Smooth muscle cell of the brain vasculature (primary cell): ENCODE measurements at places on chromosomes 7 and 10.

DNA sequence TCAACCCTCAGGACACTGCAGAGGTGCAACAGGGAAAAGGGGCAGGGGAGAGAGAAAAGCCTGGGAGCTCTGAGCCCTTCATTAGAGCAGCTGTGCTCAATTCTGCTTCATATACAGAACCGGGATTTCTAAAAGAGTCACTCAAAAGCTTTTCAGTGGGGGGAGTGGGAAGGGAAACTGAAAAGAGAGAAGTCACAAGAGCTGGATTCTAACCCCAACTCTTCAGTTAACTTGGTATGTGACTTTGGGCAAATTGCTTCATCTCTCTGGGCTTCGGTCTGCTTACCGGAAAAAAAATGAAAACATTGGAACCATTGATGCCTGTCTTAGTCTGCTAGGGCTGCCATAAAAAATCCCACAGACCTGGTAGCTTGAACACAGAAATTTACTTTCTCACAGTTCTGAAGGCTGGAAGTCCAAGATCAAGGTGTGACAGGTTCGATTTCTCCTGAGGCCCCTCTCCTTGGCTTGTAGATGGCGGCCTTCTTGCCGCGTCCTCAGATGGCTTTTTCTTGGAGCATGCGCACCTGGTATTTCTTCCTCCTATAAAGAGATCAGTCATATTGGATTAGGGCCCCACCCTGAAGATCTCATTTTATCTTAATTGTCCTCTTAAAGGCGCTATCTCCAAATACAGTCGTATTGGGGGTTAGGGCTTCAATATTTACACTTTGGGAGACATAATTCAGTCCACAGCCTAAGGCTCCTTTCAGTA lies 118.3 kb upstream of the KMT2E start:
- no peak for DNase-seq

DNA sequence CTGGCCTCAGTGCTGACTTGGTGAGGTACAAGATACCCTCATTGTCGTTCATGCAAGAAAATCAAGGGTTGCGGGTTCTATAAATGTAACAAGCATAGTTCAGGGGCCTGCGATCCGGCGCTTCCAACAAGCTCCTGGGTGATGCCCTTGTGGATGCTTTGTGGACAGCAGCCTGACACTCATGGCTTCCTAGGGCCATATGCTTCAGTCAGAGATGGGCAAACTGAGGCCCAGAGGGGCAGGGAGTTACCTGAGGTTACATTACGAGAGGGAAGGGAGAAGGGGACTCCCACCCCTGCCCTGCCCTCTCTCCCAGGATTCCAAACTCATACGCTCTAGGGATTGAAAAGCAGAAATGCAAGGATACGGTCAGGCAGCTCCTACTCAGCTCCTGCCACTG lies 296.3 kb upstream of the ZMIZ1 start:
- no peak for DNase-seq

GRCh38 chr10:59611048-59611447 lies 98.6 kb downstream of the SLC16A9 start:
- DNase-seq, result no peak

GRCh38 chr10:19245889-19246752 lies 197.5 kb downstream of the MALRD1 start:
- no peak for DNase-seq

DNA sequence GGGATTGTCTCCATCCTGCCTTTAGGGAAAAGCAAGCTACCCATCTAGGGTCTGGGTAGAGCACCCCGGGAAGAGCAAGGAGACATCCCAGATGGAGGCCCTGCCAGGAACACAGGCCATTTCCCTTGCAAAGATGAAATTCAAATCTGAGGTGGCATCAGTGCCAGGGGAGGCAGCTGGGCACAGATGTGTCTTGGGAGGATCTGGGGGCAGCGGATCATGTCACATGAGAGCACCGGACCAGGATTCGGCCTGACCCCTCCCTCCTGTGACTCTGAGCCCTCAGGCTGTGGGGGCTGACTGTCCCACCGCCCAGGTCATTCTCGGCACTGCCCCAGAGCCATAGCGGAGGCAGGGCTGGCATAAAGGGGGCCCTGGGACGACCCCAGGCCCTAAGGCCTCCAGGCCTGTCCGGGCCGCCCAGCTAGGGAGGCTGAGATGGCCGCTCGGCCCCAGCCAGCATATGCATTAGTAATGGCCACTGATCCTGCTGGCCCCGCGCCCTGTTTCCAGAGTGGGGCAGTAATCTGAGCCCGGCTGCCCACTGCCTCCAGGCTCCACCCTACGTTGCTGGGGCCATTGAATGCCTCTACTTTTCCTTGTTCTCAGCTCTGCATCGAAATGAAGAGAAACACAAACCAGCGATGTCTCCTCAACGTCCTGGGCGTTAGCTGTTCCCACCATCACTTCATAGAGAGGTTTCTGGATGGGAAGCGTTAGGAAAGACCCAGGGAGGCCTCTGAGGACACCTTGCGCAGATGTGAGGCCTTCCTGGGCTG lies 148.5 kb downstream of the UBE2H start:
- no peak for DNase-seq

GRCh38 chr10:126798649-126799048 lies 106.6 kb upstream of the DOCK1 start:
- no peak for DNase-seq

DNA sequence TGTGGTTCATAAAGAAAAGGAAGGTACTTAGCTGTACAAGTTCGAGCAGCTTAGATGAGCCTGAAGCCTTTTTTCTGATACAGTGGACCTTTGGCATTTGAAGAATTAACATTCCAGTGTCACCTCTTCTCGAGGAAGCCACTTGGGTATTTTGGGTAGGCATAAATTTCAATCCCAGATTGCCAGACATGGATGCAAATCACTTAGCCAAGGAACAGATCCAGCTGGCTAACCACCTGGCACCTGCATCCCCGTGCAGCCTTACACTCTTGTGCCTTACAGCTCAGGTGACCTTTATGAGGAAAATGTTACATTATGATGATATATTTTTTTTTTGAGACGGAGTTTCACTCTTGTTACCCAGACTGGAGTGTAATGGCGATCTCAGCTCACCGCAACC lies 16.0 kb upstream of the ATOH7 start:
- DNase-seq, result no peak

DNA sequence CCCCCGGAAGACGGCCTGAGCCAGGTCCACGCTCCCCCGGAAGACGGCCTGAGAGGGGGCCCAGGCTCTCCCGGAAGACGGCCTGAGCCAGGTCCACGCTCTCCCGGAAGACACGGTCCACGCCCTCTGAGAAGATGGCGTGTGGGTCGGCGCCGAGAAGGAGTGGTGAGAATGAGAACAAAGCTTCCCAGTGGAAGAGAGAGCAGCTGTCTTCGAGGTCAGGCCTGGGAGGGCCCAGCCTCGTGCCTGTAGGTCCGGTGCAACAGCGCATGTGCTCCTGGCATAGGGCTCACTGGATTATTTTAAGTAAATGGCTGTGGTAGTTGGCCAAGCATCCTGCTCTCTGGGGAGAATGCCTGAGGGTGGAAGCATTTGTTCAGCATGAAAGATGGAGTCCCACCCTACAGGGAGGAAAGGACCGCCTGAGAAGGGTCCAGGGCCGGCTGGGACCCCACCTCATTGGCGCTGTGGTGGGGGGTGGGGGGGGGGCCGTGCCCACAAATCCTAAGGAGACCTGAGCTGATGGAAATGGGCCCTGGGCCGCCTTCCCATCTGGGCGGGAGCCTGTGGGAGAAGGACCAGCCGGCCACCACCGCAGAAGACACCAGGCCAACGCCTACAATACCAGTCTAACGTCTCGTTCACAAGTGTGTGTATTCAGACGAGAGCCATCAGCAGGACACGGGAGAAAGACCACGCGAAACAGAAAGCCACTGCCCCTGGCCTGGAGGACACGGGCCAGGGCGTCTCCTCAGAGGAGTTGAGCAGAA lies 210.0 kb downstream of the WDR37 start:
- DNase-seq, result no peak

GRCh38 chr7:27387864-27388263 lies 145.3 kb downstream of the EVX1 start:
- DNase-seq, result no peak

GRCh38 chr7:148083448-148083847 lies 507.1 kb upstream of the C7orf33 start:
- DNase-seq, result no peak

- peak; percentile 1 for DNase-seq
Measured at GRCh38 chr7:34939175-34939574, 98.1 kb downstream of the DPY19L1 start.

DNA sequence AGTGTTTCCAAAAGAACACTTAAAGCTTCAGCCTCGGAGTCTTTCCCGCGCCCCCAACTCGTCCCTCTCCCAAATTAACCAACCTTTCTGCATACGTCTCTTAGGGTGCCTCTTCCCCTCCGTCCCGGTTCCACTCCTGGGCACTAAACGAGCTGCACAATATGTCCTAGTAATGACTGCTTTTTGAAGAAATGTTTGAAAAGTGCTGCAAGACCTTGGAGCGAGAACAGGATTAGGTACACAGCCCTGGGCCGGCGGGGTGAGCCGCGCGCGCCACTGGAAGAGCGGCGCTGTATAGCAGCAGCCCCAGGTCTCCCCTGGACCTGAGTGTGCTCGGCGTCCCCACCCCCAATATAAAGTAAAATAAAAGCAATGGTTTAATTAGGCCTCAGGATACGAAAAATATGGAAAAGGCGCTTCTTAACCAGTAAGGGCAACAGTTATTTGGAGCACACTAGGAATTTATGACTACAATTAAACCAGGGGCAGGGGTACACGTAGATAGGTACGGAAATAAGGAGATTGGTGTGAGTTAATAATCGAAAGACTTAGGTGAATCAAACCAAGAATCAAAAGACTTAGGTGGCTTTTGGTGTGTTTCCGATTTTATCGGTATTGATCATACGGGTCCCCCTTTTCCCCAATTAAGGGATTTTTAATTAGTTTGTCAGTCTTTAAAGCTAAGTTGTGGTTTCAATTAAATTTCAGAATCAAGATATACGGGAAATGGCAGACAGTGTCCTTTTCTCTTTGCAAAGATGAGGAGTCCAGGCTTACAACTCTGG lies 1.9 kb downstream of the TET1 start:
- DNase-seq, result no peak

DNA sequence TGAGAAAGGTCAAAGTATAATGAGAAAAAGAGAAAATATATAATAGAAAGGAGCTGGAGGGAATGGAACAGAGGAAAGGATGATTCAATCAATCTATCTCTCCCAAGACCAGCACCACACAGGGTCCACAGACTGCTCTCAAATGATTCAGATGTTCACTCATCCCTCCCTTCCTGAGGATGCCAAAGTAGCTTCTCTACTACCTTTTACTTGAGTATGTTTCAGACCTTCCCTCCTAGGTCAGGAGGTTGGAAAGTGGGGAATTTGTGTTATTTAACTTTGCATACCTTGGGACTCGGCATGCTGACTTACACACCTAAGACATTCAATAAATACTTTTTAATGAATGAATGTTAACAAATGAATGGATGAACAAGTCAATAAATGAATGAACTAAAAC lies 30.6 kb downstream of the CPVL start:
- no peak for DNase-seq

- DNase-seq, result no peak
Measured at GRCh38 chr10:101856626-101857025, 13.0 kb upstream of the KCNIP2 start.

DNA sequence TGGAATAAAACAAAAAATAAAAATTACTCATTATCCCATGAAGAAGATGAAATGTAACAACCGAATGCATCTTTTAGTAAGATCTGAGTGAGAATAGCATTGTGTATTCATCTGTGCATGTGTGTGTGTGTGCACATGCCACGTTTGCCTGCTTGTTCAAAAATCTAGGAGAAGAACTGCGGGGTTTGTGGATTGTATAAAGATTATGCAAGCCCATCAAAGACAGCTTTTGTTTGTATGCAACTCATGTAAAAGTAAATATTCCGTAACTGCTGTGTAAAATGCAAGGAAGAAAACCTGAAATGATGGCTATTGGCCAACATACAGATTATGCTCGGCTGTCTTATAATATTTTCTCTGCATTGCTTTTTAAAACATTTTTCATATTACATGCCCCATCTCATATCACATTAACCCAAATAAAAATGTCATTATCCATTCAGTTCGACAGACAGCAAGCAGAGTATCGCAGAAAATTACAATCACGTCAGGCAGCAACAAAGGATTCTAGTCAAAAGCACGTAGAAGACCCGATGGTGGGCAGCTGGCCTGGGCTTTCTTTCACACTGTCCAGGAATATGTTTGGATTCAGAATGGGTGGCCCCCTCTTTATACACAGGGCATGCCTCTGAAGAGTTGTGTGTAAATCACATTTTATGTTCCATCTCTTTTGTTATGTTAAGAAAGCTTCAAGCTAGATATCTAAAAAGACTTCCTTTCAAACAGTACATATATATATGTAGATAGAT lies 114.0 kb downstream of the PARP12 start:
- DNase-seq, result no peak

GRCh38 chr10:111967547-111967946 lies 216.0 kb downstream of the GPAM start:
- no peak for DNase-seq

DNA sequence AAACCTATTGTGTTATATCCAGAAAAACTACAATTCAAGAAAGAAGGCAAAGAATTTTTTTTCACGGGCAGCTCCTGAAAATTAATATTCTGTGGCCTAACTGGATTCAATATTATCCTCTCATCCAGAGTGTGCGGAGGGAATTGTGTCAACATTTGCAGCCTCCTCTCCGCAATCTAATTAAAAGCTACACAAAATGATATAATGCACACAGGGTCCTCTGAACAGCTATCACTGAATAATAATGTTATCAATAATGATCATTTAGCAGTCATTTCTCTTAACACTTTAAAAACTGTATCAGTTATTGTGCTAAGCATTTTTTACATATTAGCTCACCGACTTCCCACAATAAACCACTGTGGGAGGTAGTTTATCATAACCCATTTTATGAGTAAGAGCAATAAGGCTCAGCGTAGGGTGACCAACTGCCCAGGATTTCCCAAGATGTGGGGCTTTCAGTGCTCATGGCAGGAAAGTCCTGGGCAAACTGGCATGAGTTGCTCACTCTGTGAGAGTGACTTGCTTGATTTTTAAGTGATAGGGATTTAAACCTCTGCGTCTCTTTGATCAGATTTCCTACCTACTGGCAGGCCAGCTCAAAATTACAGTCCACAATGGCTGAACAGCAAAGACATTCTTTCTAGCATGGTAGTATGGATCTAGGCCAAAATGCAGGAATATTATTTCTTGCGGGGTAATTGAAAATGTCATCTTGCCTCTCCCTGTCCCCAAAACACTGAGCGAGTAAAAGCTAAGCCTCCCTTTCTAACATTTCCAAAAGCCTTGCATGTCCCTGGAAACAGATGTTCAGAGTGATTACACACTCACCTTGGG lies 65.7 kb downstream of the AOAH start:
- peak; percentile 37 for DNase-seq

- DNase-seq, result no peak
Measured at GRCh38 chr7:46450886-46451285, 529.8 kb upstream of the IGFBP3 start.

- no peak for DNase-seq
Measured at GRCh38 chr7:140035400-140036223, 27.1 kb downstream of the PARP12 start.

- no peak for DNase-seq
Measured at GRCh38 chr10:13308096-13308495, 8.2 kb upstream of the PHYH start.

DNA sequence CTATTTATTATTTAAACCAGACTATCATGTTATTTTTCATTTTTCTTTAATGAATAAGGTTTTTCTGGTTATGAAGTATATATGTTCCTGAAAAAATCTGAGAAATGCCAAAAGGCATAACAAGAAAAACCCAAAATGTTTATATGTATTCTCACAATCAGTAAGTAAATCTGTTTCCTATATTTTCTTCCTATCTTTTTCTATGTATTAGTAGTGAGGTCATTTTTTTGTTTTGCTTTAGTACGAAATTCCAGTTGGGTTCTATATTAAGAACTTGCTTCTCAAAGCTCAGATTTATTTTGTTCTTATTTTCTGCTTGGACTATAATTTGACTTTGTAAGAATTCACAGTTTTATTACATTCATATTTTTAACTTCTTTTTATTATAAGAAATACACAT lies 287.5 kb upstream of the NFE2L3 start:
- no peak for DNase-seq
